ENCODE measurements at places on chromosomes 13 and 19.

DNA sequence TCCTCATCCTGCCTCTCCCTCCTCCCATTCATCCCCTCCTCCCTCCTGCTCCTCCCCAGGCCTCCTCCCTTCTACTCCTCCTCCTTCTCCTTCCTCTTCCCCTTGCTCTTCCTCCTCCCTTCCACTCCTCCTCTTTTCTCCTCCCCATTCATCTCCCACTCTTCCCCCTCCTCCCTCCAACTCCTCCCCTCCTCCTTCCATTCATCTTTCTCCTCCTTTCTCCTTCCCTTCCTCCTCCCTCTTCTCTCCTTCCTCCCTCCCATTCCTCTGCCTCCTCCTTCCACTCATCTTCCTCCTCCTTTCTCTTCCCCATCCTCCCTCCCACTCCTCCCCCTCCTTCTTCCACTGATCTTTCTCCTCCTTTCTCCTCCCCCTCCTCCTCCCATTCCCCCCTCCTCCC is 27.9 kb downstream of the NCAN start:
- no peak for DNase-seq

GRCh38 chr19:54100561-54100960 is at the start of gene OSCAR:
Gene OSCAR (minus strand): TSS chr19:54100803. CDS start chr19:54100792, 11 bp downstream.
- DNase-seq: no peak

GRCh38 chr13:91368101-91368500 is 20.6 kb downstream of the MIR17HG start:
- DNase-seq: no peak

GRCh38 chr13:28573595-28574373 is 78.9 kb upstream of the FLT1 start:
- DNase-seq: no peak

- peak; percentile 87 for DNase-seq
These were observed at the start of gene CAMSAP3 for GRCh38 chr19:7595466-7596133. Gene CAMSAP3 (plus strand): TSS chr19:7595863. CDS start chr19:7596003, 140 bp downstream.

DNA sequence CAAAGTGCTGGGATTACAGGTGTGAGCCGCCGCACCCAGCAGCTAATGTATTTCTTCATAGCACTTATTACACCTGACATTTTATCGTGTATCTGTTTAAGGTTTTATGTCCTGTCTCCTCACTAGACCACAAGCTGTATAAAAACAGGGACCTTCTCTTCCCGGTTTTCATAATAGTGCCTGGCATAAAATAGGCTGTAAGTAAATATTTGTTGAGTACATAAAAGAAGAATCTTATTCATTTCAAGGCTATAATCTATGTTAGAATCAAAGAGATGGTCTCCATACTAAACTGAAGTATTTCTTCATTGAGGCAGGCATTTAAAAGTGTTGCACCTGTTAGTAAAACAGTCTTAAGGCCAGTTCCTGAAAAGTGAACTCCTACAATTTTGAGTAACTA is 194.0 kb downstream of the SHISA2 start:
- DNase-seq: no peak

GRCh38 chr13:36681894-36682624 is 8.2 kb downstream of the SERTM1 start:
- no peak for DNase-seq

- DNase-seq: no peak
These were observed 118.0 kb downstream of the ATP11A start for GRCh38 chr13:112807653-112808376.

DNA sequence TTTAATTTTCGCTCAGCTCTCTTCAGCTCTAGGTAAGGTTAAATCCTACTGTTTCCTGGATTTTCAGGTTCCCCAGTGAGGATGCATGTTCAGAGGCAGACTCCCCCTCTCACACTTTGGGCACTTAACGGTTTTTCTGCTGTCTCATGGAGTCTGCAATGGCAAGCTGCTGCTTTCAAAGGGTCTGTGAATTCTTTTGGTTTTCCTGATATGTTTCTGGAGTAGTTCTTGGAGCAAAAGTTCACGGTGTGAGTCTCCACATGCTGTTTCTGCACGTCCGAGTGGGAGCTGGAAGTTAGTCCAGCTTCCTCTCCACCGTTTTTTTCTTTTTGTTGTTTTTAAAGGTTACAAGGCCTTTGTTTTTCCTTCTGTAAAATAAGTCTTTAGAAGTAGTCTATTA is 35.4 kb downstream of the DNAJC15 start:
- DNase-seq: no peak

- peak; percentile 32 for DNase-seq
These were observed 36.3 kb downstream of the CYP2B6 start for GRCh38 chr19:41027273-41027967.

DNA sequence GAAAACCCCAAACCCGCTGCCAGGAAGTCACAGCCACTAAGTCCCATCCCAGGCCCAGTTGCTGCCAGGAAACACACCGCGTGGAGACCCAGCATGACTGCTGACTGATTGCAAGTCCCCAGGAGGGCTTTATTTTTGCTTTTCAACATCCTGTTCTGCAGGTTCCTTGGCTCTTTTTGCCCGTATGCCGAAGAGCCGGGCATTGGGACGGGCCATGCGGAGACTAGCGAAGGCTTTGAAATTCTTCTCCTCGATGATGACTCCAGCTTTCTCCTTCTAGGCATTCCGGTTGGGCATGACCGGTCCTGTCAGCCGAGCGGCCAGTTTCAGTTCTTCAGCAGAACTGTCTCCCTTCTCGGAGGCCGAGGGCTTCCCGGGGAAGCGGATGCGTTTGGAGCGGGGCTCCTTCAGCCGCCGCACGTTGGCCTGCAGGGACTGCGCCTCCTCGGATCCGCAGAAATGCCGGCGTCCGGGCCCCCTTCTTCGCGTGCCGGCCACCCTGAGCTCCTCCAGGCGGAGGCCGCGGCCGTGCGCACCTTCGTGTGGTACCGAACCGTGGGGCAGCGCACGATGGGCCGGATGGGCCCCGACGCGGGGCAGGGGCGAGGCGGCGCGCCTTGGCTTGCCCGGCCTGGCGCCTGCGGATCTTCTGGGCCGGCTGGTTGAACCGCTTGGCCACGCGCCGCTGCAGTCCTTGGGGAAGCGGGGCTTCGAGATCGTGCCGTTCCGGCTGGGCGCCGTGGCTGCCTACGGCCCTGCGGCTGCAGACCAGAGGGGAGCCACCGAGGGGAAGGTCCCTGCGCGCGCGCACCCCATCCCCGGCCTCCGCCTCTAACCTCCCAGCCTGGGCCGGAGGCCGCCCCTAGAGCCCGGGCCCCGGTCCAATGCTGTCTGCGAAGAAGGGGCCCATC is 15.2 kb downstream of the ZSCAN5C start:
- peak; percentile 62 for DNase-seq

DNA sequence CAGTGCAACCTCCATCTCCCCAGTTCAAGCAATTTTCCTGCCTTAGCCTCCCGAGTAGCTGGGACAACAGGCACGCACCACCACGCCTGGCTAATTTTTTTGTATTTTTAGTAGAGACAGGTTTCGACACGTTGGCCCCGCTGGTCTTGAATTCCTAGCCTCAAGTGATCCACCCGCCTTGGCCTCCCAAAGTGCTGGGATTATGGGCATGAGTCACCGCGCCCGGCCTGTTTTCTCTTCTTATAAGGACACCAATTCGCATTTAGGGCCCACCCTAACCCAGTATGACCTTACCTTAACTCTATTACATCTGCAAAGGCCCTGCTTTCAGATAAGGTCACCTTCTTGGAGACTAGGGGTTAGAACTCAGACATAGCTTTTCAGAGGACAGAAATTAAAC is 35.1 kb downstream of the TMEM161A start:
- no peak for DNase-seq

DNA sequence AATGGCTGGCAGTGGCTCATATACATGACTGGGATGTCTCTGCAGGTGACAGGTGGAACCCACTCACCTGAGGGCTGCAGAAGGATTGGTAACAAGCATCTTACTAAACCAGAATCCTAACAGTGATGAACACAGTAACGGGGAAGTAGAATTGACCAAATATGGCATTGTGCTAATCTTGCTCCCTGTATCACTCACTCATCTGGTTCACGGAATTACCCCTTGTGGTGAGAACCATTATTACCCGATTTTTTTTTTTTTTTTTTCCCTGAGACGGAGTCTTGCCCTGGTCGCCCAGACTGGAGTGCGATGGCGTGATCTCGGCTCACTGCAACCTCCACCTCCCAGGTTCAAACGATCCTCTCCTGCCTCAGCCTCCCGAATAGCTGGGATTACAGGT is 69.5 kb downstream of the PTPRS start:
- DNase-seq: no peak

DNA sequence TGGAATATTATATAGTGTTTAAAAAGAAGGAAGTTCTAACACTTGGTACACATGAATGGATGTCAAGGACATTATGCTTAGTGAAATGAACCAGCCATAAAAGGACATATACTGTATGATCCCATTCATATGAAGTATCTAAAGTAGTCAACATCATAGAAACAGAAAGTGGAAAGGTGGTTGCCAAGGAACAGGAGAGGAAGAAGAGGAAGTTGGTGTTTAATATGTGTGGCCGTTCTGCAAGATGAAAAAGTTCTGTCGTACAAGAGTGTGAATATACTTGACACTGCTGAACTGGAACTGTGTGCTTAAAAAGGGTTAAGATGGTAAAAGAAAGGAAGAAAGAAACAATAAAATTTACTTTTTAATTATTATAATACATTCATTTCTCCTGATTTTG is 33.1 kb upstream of the C1QTNF9 start:
- no peak for DNase-seq

- no peak for DNase-seq
These were observed 51.9 kb downstream of the DNM2 start for GRCh38 chr19:10769533-10770491.

DNA sequence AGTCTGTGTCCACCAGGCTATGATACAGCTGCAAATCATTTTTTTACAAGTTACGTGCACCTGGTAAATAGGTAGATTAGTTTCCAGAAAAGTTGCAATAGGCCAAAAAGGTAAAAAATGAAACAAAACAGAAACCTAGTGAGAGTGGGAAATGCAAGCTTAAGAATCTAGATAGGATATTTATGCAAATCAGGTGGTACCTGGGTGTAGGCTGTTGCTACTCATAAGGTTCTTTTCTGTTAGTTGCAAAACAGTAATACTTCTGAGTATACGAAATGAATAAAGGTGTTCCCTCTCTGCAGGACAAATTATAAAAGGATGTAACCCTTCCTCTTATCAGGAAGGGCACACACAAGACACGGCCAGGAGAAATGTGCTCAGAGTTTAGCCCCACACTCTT is 97.9 kb downstream of the UGGT2 start:
- no peak for DNase-seq

GRCh38 chr19:55391702-55392615 is 6.2 kb downstream of the RPL28 start:
- DNase-seq: no peak

DNA sequence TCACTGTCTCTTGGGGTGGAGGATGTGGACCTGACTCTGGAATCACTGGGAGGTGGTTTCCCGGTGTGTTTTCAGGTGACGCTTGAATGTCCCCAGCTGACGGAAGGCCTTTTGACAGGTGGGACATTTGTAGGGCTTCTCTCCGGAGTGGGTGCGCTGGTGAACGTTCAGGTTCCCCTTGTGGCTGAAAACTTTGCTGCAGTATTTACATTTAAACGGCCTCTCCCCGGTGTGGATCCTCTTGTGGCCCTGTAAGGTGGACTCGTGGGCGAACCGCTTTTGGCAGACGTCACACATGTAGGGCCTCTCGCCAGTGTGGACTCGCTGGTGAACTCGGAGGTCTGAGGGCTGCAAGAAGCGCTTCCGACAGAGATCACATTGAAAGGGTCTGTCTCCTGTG is 7.8 kb downstream of the ZSCAN5B start:
- DNase-seq: no peak

GRCh38 chr13:91078093-91078679 is 269.3 kb upstream of the MIR17HG start:
- no peak for DNase-seq

DNA sequence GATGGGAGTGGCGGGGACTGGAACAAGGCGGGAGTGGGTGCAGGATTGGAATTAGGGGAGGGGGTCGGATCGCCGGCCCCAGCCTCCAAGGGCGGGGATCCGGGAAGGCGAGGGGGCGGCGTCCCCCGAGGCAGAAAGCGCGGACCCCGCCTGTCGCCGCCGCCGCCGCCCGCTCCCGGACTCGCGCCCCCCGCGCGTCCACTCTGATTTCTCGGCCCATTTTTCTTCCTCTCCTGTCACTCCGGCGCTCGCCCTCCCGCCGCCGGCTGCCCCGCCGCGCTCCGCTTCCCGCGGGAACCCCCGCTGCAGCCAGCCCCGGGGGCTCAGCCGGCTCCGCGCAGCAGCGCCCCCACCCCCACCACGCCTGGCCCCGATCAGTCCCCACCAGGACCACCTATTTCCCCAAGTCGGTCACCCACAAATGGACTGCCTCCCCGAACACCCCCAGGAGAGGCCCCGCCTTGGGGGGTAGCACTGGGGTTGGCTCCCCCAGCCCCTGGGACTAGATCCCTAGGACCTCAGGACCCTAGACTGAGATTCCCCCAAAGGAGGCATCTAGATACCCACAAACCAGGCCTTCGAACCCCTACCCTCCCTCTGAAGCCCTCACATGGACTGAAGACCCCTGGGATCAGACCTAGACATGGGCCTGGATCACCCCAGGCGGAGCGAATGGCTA is 12.6 kb upstream of the ERFL start:
- DNase-seq: no peak

GRCh38 chr13:21696865-21697448 is 26.1 kb downstream of the FGF9 start:
- DNase-seq: no peak

DNA sequence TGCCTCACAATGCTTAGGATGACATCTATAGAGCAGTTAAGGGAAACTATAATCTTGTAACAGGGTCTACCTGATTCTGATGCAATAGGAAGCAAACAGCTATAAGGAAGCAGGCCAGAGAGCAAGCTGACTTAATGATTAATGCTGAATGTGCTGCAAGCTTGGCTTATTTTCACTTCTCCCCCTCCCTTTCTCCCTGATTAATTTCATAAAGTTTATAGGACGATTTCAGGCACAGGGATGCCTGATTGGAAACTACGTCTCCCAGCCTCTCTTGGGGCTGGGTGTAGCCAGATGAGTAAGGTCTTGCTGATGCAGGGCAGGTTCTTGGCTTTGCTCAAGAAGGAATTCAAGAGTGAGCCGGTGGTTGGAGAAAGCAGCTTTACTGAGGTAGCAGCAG is 82.8 kb upstream of the MRI1 start:
- no peak for DNase-seq

DNA sequence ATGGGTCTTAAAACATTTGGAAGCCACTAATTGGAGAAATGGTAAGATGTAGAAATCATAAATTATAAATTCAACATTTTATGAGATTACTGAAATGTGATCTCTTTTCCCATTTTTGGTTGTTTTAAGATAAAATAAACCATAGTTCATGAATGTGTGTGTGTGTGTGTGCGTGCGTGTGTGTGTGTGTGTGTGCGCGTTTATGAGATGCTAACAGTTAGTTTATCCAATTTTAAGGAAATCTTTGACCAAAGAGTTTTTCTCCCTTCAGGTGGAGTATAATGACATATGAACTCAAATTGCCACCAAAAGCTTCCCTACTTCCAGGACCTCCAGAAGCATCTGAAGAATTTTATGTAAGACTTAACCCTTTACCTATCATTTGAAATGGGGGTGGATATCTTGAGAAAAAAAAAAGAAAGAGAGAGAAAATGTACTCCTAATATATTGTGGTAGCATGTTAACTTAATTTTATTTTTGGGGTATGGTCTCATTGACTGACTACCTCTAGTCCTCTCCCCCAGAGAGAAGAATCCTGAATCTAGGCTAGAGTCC is 98.1 kb upstream of the AKAP11 start:
- no peak for DNase-seq

- DNase-seq: no peak
These were observed 870.1 kb downstream of the PCDH9 start for GRCh38 chr13:66359910-66360552.

GRCh38 chr13:24207841-24208667 is 47.5 kb downstream of the SPATA13 start:
- no peak for DNase-seq

Data from ecto neural progenitor cell (in vitro differentiated cells).